Large intestine (tissue), 12 donors: ENCODE measurements at places on chromosomes 4 and X. TPM values are rescaled to one million over a fixed set of nuclear protein-coding genes. Genes with fewer than 3 reads are reported as not detected.
A peak's percentile ranks its signal among the peaks of the same experiment; 100 is the strongest.

GRCh38 chr4:159175989-159176375 lies 73.1 kb downstream of the RAPGEF2 start:
- no peak for DNase-seq
- H3K27ac ChIP-seq = no peak overlapping the region
- no peaks in the 10 kb centered on the region for H3K36me3 ChIP-seq
- no peaks in the 10 kb centered on the region for H3K27me3 ChIP-seq
- H3K4me1 ChIP-seq = no peaks in the 10 kb centered on the region
- H3K4me3 ChIP-seq = no peak overlapping the region

Gene SCARB2
- 217 TPM for polyA plus RNA-seq

- H3K4me3 ChIP-seq = no peak overlapping the region
- H3K27ac ChIP-seq = no peak overlapping the region
- no peaks in the 10 kb centered on the region for H3K27me3 ChIP-seq
- no peak for DNase-seq
- no peaks in the 10 kb centered on the region for H3K4me1 ChIP-seq
Observed at GRCh38 chr4:23097251-23097650, 404.5 kb downstream of the GBA3 start.

GRCh38 chr4:99117876-99118693 lies 26.0 kb downstream of the ADH4 start:
- no peaks in the 10 kb centered on the region for H3K36me3 ChIP-seq
- H3K27ac ChIP-seq = no peak overlapping the region
- H3K27me3 ChIP-seq = no peaks in the 10 kb centered on the region
- H3K4me3 ChIP-seq = no peak overlapping the region
- H3K4me1 ChIP-seq = peaks cover 3% of the 10 kb centered on the region
- DNase-seq = no peak

Gene TMPRSS11A
- polyA plus RNA-seq = 0.04 TPM

DNA sequence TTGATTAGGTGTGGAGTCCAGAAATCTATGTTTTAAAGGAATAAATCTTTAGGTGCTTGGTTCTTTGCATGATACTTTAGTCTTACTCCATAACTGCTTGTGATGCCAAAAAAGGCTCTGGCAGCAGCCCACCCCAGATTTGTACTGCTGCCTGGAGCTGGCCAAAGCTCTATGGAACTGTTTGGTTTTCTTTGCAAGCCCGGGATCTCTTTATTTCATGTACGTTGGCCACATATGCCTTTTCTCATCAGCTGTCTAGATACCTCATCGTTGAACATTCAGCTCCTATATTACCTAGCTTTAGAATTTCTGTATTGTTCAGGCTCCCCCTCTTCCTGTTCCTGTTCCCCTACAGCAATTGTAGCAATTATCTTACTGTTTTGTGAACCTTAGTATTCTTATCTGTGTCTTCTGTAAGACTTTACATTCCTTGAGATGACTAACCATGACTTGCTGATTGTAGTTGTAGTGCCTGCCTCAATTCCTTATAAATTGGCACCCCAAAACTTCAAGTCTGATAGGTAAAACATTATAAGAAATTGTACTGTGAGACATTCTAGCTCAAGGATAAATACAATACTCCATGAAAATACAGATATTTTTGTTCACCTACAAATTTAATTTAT lies 199.4 kb upstream of the GPRIN3 start:
- no peaks in the 10 kb centered on the region for H3K27me3 ChIP-seq
- no peaks in the 10 kb centered on the region for H3K36me3 ChIP-seq
- H3K27ac ChIP-seq = no peak overlapping the region

DNA sequence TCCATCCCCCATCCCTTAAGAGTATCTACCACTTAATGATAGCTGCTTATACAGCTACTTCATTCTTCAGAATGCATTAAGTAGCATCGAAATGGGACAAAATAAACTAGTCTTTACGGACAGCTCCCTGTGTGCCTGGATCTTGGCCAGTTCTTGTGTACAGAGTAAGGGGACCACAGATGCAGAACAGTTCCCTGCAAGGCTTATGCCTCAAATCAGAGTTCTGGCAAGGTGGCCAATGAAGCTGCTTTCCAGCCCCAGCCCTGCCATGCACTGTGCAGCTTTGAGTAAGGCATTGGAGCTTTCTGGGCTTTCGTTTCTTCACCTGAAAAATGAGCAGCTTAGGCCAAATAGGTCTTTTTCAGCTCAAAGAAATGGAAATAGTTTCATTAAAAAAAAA lies 14.2 kb downstream of the CLNK start:
- DNase-seq = no peak
- H3K36me3 ChIP-seq = no peaks in the 10 kb centered on the region
- H3K4me1 ChIP-seq = no peaks in the 10 kb centered on the region
- H3K4me3 ChIP-seq = no peak overlapping the region
- H3K27ac ChIP-seq = no peak overlapping the region

Gene SSX4B
- not detected for polyA plus RNA-seq

DNA sequence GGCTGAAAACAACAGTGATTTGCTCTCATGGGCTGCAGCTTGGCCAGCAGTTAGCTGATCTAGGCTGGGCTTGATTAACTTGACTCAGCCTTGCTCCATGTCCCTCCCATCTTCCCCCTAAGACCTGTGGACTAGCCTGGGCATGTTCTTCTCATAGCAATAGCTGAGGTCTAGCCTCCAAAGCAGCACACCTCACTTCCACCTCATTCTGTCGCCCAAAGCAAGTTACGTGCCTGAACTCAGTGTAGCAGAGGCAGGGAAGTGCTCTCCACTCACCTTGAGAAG lies 62.2 kb downstream of the EVC start:
- H3K4me3 ChIP-seq = no peak overlapping the region
- no peaks in the 10 kb centered on the region for H3K4me1 ChIP-seq
- no peak overlapping the region for H3K27ac ChIP-seq
- no peaks in the 10 kb centered on the region for H3K27me3 ChIP-seq

GRCh38 chr4:67091673-67092072 lies 453.6 kb downstream of the CENPC start:
- no peaks in the 10 kb centered on the region for H3K36me3 ChIP-seq
- no peaks in the 10 kb centered on the region for H3K4me1 ChIP-seq
- H3K27me3 ChIP-seq = no peaks in the 10 kb centered on the region
- DNase-seq = no peak
- H3K27ac ChIP-seq = no peak overlapping the region
- no peak overlapping the region for H3K4me3 ChIP-seq

DNA sequence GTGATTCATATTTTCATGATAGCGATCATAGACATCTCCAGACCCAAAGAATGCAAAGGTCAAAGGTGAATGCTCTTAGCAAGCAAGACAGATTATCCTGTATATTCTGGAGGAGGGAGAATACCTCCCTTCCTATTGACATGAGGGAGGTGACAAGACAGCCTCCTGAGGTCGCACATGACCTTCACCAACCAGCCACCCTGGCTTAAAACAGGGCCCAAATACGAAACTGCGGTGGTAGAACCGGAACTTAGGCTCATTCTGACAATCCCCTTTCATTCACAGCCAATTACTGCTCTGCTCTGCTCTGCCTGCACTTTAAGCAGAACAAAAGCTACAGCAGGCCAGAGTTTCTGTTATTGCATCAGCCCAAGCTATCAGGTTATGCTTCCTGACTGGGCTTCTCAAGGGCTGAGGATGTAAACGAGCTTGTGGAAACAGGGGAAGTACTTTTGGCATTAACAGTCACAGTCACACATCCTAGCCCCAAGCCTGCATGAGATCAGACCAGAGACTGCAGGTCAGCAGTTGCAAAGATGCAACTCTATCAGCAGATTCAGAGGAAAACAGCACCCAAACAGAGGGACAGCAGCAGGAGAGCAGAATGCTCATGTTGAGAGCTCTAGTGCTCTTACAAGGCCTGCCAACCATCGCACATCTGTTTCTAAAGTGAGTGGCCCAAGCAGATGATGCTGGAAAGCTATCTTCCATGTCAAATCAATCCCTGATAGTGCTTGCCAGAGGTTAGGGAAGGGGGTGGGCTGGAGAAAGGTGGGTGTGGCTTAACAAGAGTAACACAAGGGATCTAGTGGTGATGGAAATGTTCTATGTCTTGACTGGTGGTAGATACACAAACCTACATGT lies 51.3 kb upstream of the MAP3K15 start:
- H3K27ac ChIP-seq = peak overlapping the region; percentile 38
- DNase-seq = peak; percentile 30
- no peak overlapping the region for H3K4me3 ChIP-seq
- no peaks in the 10 kb centered on the region for H3K36me3 ChIP-seq

- peaks cover 13% of the 10 kb centered on the region for H3K36me3 ChIP-seq
- H3K27ac ChIP-seq = no peak overlapping the region
- peaks cover 3% of the 10 kb centered on the region for H3K4me1 ChIP-seq
- no peak overlapping the region for H3K4me3 ChIP-seq
Observed at GRCh38 chrX:106959901-106960300, 39.7 kb downstream of the CLDN2 start.

DNA sequence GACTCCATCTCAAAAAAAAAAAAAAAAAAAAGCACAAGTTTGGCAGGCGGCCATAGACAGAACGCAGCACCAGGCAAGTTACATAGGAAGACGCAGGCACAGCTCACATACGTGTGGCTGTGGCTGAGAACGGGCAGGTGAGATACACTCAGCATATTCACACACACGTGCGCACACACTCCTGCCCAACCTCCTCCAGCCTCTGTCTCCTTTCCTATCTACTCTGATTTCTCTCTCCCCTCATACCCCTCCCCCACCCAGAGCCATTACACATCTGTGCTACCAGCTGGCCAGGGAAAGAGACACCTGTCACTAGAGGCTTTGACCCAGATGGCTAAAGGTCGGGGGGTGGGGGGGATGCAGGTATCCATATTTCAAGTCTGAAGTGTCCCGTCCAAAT lies 2.2 kb upstream of the SLC38A5 start:
- no peaks in the 10 kb centered on the region for H3K27me3 ChIP-seq
- no peak for DNase-seq
- peaks cover 19% of the 10 kb centered on the region for H3K4me1 ChIP-seq
- H3K27ac ChIP-seq = no peak overlapping the region

- no peak overlapping the region for H3K4me3 ChIP-seq
- H3K36me3 ChIP-seq = peaks cover 35% of the 10 kb centered on the region
- DNase-seq = no peak
- H3K27me3 ChIP-seq = no peaks in the 10 kb centered on the region
- no peaks in the 10 kb centered on the region for H3K4me1 ChIP-seq
Observed at GRCh38 chr4:2734612-2735011, 21.5 kb downstream of the TNIP2 start.

Gene HS6ST2
- 0.97 TPM for polyA plus RNA-seq

DNA sequence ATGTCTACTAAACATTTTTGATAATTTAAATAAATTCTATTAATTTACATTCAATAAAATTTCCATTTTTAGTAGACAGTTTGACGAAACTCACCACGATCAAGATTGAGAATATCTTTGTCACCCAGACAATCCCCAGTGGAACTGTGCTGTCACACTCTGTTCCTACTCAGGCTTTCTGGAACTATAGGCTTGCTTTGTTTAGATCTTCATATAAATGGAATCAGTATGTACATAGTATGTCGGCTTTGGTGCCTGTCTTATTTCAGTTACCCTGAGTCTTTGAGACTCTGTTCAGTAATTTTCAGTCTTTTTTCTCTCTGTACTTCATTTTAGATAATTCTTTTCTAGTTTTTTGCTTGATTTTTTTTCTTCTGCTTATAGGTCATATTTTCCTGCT lies 163.5 kb upstream of the EMCN start:
- no peaks in the 10 kb centered on the region for H3K27me3 ChIP-seq
- H3K36me3 ChIP-seq = no peaks in the 10 kb centered on the region
- no peak overlapping the region for H3K27ac ChIP-seq

DNA sequence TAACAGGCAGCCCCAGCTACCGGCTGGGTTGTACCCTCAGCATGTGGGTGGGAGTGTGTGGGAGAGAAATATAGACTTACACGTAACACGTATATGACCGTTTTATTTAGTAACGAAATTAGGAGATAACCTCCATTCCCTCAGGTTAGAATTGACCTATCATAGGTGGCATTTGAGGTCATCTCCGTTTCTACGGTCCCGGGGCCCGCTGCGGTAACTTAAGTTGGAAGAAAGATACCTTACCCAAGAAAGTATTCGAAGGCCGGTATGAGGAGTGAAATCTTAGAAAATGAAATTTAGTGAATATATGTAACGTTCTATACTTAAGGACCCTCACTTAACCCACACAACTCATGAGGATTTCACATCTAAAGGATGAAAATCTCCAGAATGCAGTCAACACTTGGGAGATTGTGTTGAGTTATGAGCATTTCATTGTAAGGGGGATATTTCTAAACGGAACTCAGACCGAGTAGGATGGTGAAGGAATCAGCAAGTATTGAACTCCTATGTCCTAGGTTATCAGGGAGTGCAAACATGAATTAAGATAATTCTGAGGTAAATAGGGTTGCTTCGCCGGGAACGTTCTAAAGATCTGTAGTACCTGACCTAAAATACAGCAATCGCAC lies 891 bp downstream of the CISD2 start:
- DNase-seq = no peak
- H3K27me3 ChIP-seq = no peaks in the 10 kb centered on the region

Gene SORCS2
- polyA plus RNA-seq = 3.6 TPM

DNA sequence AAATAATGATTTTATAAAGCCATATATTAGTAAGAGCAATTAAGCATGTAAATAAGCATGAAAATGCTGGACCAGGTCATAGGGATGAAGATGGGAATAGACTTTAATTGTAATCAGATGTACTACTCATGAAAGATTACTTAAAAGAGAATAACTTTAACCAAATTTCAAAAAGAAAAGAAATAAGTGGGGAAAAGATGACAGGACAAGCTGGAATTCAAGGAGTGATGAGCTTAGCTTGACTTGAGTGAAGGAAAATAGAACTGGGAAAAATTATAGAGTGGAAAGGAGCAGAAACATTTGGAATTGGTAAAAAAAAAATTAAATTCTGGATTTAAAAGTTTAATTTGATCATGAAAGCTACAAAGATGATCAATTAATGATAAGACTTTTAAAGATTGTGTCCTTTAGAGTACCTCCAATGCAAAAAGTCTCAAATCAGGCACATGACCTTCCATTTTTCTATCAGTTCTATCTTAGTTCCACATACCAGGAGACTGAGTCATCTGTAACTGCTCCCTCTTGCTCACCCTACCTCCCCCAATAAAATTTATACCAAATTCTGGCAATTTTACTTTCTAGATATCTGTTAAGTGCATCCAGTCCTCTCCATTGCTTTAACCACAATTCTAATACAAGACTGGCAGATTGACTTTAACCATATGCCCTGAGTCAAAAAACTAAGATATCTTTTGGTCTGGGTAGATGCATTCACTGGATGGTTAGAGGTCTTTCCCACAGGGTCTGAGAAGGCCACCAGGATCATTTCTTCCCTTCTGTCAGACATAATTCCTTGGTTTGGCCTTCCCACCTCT lies 56.4 kb upstream of the SLIT2 start:
- DNase-seq = no peak
- H3K36me3 ChIP-seq = no peaks in the 10 kb centered on the region
- H3K4me1 ChIP-seq = no peaks in the 10 kb centered on the region
- no peaks in the 10 kb centered on the region for H3K27me3 ChIP-seq

Gene BST1
- 52.7 TPM for polyA plus RNA-seq

DNA sequence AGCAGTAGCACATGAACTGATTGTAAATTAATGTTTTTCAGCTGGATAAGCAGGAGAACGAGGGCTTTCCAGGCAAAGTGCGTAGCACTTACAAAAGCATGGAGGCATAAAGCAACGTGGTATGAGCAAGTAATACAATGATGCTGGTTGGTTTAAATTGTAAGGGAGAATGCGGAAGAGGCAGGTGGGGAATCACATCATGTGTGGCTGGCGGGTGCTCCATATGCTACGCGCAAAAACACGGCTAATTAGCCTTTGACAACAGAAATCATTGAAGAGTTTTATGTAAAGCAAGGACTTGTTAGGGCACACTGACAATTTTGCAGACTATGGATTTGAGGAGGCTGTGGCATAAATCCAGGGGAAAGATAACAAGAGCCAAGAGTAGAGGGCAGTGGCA lies 14.6 kb downstream of the SYTL4 start:
- H3K4me3 ChIP-seq = no peak overlapping the region
- no peaks in the 10 kb centered on the region for H3K27me3 ChIP-seq
- H3K4me1 ChIP-seq = no peaks in the 10 kb centered on the region
- no peaks in the 10 kb centered on the region for H3K36me3 ChIP-seq
